ENCODE measurements at places on chromosomes 12 and 14.
A peak's percentile ranks its signal among the peaks of the same experiment; 100 is the strongest.

GRCh38 chr12:66269142-66269541 lies 33.2 kb upstream of the HELB start:
- no peak for DNase-seq

- DNase-seq, result no peak
These were observed 9.2 kb upstream of the CLMN start for GRCh38 chr14:95328729-95329503.

- DNase-seq, result no peak
These were observed 20.7 kb upstream of the CD69 start for GRCh38 chr12:9781360-9781759.

- peak; percentile 36 for DNase-seq
These were observed 214.8 kb downstream of the CHST11 start for GRCh38 chr12:104671409-104672095.

DNA sequence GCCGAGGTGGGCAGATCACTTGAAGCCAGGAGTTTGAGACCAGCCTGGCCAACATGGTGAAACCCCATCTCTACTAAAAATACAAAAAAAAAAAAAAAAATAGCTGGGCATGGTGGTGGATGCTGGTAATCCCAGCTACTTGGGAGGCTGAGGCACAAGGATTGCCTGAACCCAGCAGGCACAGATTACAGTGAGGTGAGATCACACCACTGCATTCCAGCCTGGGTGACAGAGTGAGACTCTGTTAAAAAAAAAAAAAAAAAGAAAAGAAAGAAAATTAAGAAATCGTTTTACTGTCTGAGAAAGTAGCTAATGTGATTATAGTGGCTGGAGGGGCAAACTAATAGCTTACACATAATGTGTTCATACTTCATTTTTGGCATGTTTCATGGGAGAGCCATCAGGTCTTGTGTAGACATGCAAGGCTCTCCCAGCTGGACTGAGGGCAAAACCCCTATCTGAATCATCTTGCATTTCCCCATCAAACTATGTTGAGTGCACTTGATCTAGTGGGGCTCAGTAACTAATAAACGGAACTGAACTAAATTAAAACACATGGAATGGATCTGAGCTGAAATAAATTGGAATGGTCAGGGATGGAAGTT lies 16.2 kb downstream of the KIF21A start:
- DNase-seq, result no peak

DNA sequence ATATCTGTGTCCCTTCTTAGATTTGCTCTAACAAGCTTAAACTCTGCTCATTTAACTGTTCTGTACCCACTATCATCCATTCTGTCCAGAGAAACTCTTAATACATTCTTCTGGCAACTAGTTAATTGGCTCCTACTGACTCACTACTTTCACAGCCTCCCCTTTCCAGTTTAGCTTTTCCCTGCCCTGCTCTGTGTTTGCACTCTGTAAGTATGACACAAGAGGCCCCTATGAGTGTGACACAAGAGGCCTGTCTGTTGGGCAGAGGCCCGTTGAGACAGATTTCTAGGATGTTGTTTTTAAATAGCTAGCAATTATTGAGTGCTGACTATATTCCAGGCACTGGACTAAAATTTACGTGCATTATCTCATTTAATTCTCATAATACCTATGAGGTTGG lies 246.0 kb upstream of the DAAM1 start:
- DNase-seq, result no peak

- no peak for DNase-seq
These were observed 140.9 kb downstream of the EFCAB11 start for GRCh38 chr14:89813617-89814031.

DNA sequence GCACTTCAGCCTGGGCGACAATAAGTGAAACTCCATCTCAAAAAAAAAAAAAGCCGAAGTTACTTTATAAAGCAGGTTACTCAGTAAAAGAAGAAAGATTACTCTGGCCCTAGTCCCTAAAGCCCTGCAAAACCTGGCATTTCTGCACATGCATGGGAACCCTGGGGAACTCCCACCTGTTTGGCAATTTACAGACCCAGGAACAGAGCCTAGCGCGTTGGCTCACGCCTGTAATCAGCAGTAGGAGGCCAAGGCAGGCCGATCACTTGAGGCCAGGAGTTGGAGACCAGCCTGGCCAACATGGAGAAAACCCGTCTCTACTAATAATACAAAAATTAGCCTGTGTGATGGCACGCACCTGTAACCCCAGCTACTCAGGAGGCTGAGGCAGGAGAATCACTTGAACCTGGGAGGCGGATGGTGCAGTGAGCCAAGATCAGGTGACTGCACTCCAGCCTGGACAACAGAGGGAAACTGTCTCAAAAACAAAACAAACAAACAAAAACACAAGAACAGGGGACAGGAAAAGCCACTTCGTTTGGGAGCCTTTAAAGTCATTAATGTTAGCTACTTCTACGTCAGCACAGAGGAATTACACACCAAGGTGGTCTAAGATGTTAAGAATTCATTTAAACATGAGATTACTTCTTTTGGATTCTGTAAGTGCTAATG lies 34.1 kb upstream of the SPTSSA start:
- DNase-seq, result no peak

GRCh38 chr14:74684434-74684833 lies 28.4 kb downstream of the AREL1 start:
- DNase-seq, result no peak

DNA sequence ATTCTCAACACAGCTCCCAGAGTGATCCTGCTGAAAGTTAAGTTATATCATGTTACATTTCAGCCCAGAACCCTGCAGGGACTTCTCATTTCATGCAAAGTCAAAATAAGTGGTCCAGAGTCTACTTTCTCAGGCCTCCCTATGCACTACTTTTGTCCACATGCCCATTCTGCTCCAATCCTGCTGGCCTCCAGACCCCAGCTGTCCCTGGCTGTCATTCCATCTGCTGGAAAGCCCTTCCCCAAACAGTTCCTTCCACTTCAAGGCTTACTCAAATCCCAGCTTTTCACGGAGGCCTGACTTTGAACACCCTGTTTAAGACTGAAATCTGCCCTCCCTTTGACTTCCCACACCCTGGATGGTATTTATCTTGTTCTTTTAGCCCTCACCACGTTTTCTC lies 109.8 kb upstream of the DNM1L start:
- DNase-seq, result no peak

- no peak for DNase-seq
These were observed 34.9 kb downstream of the CREBL2 start for GRCh38 chr12:12646483-12647072.

DNA sequence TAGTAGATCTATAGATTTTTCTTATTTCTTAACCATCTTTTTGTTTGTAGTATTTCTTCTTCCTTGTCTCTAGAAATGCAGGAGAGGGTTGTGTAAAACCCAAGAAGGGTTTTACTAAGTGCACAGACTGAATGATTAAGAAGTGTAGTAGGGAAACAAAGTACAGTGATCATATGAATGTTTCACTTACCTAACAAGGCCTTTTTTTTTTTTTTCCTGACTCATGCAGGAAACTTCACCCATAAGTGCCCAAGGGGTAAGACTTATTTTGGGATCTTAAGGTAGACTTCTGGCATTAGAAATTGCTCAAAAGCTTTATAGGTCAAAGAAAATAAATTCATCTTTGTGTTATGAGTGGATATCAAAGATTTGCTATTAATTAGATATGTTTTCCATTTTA lies 10.2 kb downstream of the SCN8A start:
- no peak for DNase-seq

DNA sequence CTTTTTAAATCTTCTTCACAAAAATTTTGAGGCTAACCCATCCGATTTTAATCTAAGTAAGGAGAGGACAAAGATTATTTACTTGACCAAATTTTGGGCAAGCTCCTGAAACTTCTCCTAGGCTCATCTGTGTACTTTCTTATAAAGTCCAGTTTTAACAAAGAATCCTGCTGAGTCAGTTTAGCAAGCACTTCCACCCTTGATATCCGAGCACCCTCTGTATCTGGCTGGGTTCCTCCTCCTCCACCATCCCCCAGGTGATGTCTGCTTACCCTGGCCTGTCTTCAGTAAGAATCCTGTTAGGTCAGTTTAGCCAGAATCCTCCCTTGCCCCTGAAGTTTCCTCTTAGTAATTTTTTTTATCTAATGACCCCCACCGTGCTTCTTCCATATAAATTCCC lies 140.5 kb downstream of the PHLDA1 start:
- no peak for DNase-seq

GRCh38 chr14:23056145-23056955 lies 970 bp downstream of the CDH24 start:
- DNase-seq, result no peak

DNA sequence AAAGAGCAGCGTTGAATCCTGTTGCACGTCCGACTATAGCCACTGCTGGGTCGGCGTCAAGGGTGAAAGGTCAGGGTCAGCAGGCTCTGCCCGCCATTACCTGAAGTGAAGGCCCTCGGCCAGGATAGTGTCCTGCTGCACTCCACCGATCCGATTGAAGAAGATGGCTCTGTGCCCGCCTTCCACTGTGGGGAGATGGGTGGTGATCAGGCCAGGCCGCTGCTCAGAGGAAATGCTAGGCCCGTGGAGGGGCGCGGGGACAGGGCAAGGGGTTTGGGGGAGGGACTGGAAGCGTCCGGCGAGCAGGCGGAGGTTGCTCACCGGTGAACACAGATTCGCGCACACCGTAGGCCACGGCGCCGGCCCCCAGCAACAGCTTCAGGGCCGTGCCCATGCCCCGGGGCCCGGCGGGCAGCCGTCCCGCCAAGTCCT lies 352 bp downstream of the PHB2 start:
- DNase-seq, result no peak

GRCh38 chr12:99092100-99092851 lies 447.2 kb downstream of the APAF1 start:
- no peak for DNase-seq

DNA sequence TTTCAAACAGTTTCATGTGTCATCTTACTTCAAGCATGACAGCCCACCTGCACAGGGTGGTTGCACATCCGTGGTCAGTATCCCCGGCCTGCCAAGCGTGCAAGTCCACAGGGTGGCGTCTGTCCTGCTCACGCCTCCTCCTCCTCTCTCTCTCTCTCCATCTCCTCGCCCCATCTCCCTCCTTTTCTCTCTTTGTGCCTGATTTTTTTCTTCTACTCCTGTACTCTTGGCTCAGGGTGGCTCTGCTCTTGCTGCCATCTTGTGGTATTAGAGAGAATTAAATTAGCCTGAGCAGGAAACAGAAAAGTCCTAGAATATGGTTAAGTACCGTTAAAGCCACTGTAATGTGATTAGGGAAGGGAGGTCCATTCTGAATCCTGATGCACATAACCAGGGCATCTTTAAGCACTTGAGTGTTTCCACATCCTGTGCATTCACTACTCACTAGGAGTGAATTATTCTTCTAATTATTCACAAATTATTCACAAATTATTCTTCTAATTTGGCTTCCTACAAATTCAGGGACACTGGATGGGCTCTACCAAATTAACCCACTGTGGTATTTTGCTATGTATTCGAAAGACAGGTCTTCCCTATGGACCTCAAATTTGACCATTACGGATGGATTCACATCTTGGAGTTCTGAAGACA lies 25.5 kb upstream of the DTX1 start:
- peak; percentile 82 for DNase-seq

GRCh38 chr12:121720762-121721161 lies 8.2 kb downstream of the TMEM120B start:
- DNase-seq, result no peak

DNA sequence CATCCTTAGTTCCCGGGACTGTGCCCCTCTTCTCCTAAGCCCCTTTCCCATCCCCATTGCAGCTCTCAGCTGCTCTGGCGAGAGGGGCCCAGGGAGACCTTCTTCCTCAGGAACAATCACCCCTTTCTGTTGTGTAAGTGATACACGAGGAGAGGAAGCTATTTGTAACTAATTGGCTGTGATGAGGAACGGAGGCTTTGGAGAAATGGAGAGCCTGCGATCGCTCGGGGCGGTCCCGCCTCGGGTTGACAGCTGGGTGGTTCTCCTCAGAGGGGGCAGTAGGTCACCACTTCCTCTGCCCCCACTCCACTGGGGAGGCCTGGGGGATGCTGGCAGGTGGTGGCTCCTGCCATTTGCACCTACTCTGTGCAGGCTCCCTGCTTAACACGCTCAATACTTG lies 6.6 kb upstream of the PGF start:
- DNase-seq, result no peak

DNA sequence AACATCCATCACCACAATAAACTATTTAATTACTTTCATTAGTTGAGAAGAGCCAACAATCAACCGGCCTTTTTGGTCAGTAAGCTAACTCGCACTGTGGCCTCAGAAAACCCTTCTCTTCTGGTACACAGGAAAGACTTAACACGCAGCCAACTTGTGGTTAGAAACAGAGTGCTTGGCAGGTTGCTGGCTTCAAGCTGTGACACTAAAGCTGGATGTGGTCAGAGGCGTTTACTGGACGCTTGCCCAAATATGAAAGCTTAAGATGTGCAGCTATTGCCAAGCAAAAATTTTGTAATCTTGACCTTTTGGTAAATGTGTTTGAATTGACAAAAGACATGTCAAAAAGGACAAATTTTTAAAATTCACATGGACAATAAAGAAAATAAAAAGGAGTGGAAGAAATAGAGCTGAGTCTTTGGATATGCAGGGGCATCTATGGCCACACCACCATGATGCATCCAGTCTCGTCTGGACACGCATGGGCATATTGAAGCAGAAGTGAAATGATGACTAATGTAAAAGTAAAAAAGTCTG lies 2.6 kb upstream of the KLRK1 start:
- DNase-seq, result no peak

DNA sequence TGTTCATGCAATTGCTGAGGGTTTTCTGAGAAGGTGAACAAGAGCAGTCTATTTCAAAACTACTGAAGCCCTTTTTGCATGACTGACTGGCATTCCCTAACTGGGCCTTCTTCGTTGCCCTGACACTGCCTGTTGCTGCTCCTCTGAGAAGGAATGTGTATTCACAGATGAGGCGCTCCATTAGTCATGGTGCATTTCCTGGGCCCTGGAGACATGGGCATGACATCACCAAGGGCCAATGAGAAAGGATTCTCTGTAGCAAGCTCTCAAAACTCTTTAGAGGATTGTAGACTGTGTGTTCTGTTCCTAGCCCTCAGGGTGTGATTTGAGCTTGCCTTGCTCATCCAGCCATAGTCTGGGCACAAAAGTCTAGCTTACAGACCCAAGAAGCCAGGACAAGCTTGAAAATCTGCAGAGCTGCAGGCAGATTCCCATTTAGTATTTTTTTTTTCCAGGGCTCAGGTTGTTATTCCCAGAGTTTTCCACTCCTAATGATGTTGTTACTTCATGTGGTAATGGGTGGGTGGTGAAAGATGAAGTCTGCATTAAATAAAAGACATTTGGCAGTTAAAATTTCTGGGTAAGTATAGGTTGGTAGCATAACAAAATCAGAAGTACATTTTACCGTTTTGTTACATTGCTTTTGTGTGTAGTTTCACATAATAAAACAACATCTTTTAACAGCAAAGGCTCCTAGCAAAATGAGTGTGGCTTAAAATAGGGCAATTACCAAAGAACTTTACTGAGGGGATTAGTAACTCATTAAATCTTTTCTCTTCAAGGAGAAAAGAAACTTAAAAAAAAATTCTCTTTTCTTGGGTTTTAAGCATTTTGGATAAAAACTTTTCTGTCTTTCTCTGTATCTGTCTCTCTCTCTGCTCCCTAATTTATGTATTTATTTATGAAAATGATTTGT lies 318.4 kb downstream of the RAD51B start:
- no peak for DNase-seq
